ENCODE measurements at places on chromosomes 2 and 18.

DNA sequence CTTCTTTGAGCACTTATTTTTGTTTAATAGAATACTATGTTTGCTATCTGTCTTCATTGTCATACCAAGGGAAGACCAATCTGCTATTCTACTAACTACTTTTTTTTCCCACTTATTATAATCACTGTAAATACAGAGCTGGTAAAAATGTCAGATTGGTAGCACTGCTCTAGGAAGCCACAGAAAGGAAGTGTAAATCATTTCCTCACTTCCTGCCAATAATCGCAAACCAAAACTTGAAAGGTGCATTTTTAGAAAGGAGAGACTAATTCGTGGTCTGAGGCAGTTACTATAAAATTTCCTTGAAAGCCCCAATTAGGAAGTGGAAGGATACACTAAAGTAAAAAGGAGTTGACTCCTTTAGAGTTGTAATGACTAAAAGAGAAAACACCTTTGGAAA, 13.9 kb upstream of the THSD7B start:
- no peak for DNase-seq

GRCh38 chr18:13538630-13539029, 187.7 kb downstream of the FAM210A start:
- DNase-seq: no peak

GRCh38 chr2:43127208-43127940, 99.0 kb downstream of the ZFP36L2 start:
- peak; percentile 75 for DNase-seq

GRCh38 chr2:170845343-170845742, 28.7 kb downstream of the GAD1 start:
- DNase-seq: no peak

DNA sequence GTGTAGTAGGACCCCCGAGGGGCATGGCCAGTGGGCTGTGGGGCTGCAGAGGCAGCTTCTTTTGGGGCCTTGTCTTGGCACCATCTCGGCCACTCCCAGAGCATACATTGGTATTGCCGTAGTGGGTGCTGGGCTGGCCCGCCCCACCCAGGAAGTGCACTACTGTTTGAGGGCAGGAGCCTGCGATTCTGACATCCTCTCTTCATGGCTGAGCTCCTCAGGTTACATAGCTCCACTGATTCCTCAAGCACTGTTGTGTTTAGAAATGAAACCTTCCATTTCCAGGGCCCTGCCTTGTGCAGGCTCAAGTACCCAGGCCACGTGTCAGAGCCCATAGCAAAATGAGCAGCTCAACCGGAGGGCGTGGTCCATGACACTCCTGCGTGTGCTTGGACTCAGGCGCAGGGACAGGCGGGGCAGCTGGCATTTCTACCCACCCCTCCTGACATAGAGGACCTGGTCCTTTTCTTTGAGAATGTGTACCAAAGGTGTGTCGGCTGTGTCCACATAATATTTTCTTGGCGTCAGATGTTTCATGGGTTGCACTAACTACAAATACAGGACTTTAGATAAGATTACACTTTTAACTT, 67.9 kb downstream of the DGKD start:
- no peak for DNase-seq

- no peak for DNase-seq
Observed at GRCh38 chr2:172848519-172848918, 112.9 kb downstream of the RAPGEF4 start.

DNA sequence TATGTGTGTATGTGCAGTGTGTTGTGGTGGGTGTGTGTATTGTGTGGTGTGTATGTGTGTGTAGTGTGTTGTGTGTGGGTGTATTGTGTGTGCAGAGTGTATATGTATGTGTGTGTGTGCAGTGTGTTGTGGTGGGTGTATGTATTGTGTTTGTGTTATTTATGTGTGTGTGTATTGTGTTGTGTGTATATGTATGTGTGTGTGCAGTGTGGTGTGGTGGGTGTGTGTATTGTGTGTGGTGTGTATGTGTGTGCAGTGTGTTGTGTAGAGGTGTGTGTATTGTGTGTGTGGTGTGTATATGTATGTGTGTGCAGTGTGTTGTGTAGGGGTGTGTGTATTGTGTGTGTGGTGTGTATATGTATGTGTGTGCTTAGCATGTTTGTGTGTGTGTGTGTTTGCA, 24.3 kb downstream of the ACKR3 start:
- DNase-seq: no peak

- no peak for DNase-seq
Observed at GRCh38 chr2:143209570-143210445, 80.6 kb downstream of the ARHGAP15 start.

- no peak for DNase-seq
Observed at GRCh38 chr2:49770919-49771318, 616.6 kb upstream of the FSHR start.

GRCh38 chr18:46155641-46156051, 51.5 kb downstream of the HAUS1 start:
- DNase-seq: peak; percentile 36

- no peak for DNase-seq
Observed at GRCh38 chr18:77015771-77016710, 116.5 kb downstream of the MBP start.
